ENCODE measurements at places on chromosomes 12 and 14. TPM values are rescaled to one million over a fixed set of nuclear protein-coding genes. Genes with fewer than 3 reads are reported as not detected.

Gene KRT81
- not detected for polyA plus RNA-seq

Gene OTOGL
- polyA plus RNA-seq = not detected

Gene NPFF
- polyA plus RNA-seq = 0.34 TPM

Gene REC8
- 34.0 TPM for polyA plus RNA-seq

Gene TAMALIN
- polyA plus RNA-seq = 448 TPM

Gene PARP2
- polyA plus RNA-seq = 19.8 TPM

GRCh38 chr12:107486140-107486892, 199.3 kb upstream of the PWP1 start:
- H3K4me1 ChIP-seq = peaks cover 41% of the 10 kb centered on the region
- no peaks in the 10 kb centered on the region for H3K27me3 ChIP-seq
- H3K4me3 ChIP-seq = no peak overlapping the region
- DNase-seq = no peak

DNA sequence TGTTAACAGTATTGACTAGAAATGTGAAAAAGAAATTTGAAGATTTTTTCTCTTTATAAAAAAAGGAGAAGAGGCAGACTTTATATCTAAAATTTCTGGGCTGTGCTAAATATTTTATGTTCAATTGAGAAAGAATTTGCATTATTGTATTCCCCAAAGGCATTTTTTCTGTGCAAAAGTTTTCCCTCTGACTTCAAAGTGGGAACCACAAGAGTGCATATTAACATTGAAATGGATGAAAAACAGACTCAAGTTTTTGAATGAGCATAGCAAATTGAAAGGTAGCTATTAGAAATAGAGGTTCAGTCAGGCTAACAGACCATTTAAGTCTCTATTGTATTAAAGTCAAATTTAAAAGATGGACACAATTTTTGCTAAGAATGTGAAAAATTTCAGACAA, 95.2 kb downstream of the RASSF9 start:
- H3K4me3 ChIP-seq = no peak overlapping the region
- H3K27me3 ChIP-seq = no peaks in the 10 kb centered on the region
- no peaks in the 10 kb centered on the region for H3K4me1 ChIP-seq
- no peaks in the 10 kb centered on the region for H3K36me3 ChIP-seq
- DNase-seq = no peak

- no peak overlapping the region for H3K27ac ChIP-seq
- H3K4me1 ChIP-seq = no peaks in the 10 kb centered on the region
- H3K4me3 ChIP-seq = no peak overlapping the region
Observed at GRCh38 chr12:87338681-87339080, 690.5 kb downstream of the C12orf50 start.

GRCh38 chr14:22417914-22418313, 171.1 kb downstream of the DAD1 start:
- H3K36me3 ChIP-seq = no peaks in the 10 kb centered on the region
- H3K27ac ChIP-seq = no peak overlapping the region
- peaks cover 24% of the 10 kb centered on the region for H3K4me1 ChIP-seq
- DNase-seq = no peak

GRCh38 chr14:63435204-63435603, 108.0 kb downstream of the PPP2R5E start:
- no peak overlapping the region for H3K4me3 ChIP-seq
- H3K27me3 ChIP-seq = no peaks in the 10 kb centered on the region
- peaks cover 4% of the 10 kb centered on the region for H3K36me3 ChIP-seq
- peaks cover 15% of the 10 kb centered on the region for H3K4me1 ChIP-seq
- DNase-seq = peak; percentile 8

DNA sequence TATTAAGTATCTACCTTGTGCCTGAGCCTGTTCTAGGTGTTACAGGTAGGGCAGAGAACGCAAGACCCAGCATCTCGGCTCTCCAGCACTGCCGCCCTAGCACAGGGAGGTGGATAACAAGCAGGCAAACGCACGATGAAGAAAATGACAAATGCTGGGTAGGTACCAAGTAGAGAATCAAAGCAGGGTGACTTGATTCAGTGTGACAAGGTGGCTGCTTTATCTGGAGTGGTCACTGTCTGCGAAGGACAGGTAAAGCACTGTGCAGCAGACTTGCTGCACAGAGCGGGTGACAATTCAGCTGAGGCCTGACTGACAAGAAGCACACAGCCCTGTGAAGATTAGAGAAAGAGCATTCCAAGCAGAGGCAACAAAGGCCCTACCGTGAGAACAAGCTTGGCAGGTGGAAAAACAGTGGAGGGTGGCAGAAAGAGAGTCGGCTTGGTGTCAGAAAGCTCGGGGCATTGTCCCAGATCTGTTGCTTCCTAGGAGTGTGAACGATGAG, 12.9 kb downstream of the PRKCH start:
- H3K4me1 ChIP-seq = peaks cover 5% of the 10 kb centered on the region
- H3K36me3 ChIP-seq = no peaks in the 10 kb centered on the region
- no peaks in the 10 kb centered on the region for H3K27me3 ChIP-seq
- no peak for DNase-seq
- no peak overlapping the region for H3K4me3 ChIP-seq

- no peaks in the 10 kb centered on the region for H3K36me3 ChIP-seq
- peaks cover 79% of the 10 kb centered on the region for H3K4me1 ChIP-seq
- H3K27ac ChIP-seq = peak overlapping the region; percentile 91
Observed at GRCh38 chr14:102902523-102903247, 19.8 kb upstream of the AMN start.

GRCh38 chr14:51564460-51564859, 87.2 kb upstream of the FRMD6 start:
- H3K27ac ChIP-seq = no peak overlapping the region
- H3K36me3 ChIP-seq = no peaks in the 10 kb centered on the region
- no peak overlapping the region for H3K4me3 ChIP-seq
- no peaks in the 10 kb centered on the region for H3K4me1 ChIP-seq
- H3K27me3 ChIP-seq = no peaks in the 10 kb centered on the region
- DNase-seq = no peak

GRCh38 chr12:82800185-82800584, 113.5 kb downstream of the TMTC2 start:
- no peaks in the 10 kb centered on the region for H3K27me3 ChIP-seq
- no peak overlapping the region for H3K4me3 ChIP-seq
- no peaks in the 10 kb centered on the region for H3K4me1 ChIP-seq
- no peaks in the 10 kb centered on the region for H3K36me3 ChIP-seq
- DNase-seq = no peak

GRCh38 chr12:19886639-19887064, 447.4 kb downstream of the AEBP2 start:
- DNase-seq = no peak
- H3K36me3 ChIP-seq = no peaks in the 10 kb centered on the region
- no peak overlapping the region for H3K4me3 ChIP-seq
- no peaks in the 10 kb centered on the region for H3K27me3 ChIP-seq
- H3K4me1 ChIP-seq = no peaks in the 10 kb centered on the region
- no peak overlapping the region for H3K27ac ChIP-seq

GRCh38 chr12:132953771-132954170, 2.3 kb downstream of the ZNF605 start:
- no peak for DNase-seq
- H3K4me3 ChIP-seq = no peak overlapping the region
- no peaks in the 10 kb centered on the region for H3K27me3 ChIP-seq
- no peaks in the 10 kb centered on the region for H3K36me3 ChIP-seq

DNA sequence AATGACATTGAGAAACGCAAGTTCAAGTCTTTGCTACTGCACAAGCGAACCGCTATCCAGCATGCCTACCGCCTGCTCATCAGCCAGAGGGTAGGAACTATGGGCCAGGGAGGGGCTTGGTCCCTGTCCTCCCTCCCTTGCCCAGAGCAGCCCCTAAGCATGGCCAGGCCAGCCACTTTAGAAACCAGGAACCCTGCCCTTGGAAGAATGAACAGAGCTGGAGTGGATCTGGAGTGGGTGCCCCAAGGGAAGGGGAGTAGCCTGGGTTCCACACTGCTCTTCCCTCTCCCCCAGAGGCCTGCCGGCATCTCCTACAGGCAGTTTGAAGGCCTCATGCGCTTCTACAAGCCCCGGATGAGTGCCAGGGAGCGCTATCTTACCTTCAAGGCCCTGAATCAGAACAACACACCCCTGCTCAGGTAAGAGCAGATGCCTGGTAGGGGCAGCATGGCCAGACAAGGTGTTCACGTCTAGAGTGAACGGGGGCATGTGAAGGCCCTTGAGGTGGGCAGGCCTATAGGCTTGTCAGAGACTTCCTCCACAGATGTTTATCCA, 55.8 kb downstream of the TPCN1 start:
- H3K27me3 ChIP-seq = no peaks in the 10 kb centered on the region
- DNase-seq = no peak
- no peak overlapping the region for H3K4me3 ChIP-seq
- H3K4me1 ChIP-seq = no peaks in the 10 kb centered on the region

All from B cell (primary cell).